ENCODE measurements at places on chromosomes 3 and 15.

GRCh38 chr3:197846491-197846890 lies 55.4 kb downstream of the LRCH3 start:
- DNase-seq: no peak

DNA sequence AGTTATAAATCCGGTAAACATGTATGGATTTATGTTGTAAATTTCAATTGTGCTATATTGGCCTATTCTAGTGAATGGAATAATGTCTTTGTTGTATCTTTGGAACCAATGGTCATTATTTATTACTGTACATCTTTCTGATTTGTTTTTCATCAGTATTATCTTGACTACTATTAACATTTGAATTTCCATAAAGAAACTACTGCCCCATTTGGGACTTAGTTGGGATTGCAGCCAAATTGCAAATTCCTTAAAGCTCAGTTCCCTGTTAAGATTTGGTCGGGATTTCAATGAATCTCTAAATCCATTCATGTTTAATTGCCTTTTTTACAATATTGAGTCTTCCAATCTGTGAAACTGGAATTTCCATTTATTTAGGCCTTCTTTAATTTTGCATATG lies 822.4 kb upstream of the CADM2 start:
- peak; percentile 2 for DNase-seq

- DNase-seq: no peak
Observed at GRCh38 chr15:55853134-55853533, 110.2 kb upstream of the PRTG start.

- DNase-seq: no peak
Observed at GRCh38 chr3:107919239-107919638, 171.6 kb downstream of the CD47 start.

- DNase-seq: no peak
Observed at GRCh38 chr3:115710799-115711198, 87.5 kb downstream of the GAP43 start.

- peak; percentile 76 for DNase-seq
Observed at GRCh38 chr3:9727041-9727595, 4.4 kb upstream of the BRPF1 start.

- no peak for DNase-seq
Observed at GRCh38 chr15:37678124-37678523, 256.3 kb upstream of the TMCO5A start.

DNA sequence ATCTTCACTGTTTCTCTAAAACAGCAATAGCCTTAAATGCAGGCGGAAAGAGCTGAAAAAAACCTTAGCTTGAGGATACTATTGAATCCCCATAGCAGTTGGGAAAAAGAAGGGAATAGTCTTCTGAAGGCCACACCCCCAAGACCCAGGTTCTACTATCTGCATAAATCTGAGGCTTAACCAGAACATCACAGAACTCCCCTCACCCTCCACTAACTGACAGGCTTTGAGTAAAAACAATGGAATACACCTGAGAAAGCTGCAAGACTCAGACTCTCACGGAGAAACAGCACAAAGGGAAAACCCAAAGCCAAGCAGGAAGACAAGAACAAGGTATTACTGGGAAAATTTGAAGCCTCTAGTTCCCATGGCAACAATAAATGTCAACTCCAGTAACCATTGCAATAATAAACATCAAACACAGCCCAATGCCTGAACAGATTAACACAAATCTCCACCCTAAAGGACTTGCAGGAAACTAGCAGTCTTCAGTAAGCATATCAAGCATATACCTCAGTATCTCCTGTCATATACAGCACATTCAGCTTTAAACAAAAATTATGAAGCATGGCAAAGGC lies 56.4 kb downstream of the TMCC1 start:
- peak; percentile 29 for DNase-seq

- no peak for DNase-seq
Observed at GRCh38 chr3:73516631-73517030, 108.1 kb downstream of the PDZRN3 start.

DNA sequence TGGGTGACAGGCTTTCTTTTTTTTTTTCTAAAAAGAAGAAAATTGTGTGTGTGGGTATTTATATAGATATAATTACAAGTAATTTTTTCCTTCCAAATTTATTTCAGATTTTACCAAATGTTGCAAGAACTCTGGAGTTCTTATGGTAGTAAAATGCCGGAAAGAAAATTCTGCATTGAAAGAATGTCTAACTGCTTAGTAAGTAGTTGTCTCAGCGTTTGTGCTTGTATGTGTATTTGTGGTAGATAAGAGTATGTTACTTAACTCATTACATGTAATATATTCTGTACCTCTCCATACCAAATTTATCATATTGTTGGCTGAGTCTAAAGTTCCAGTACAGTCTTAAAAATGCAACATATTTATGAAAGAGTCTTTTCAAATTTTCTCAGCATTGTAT lies 32.3 kb upstream of the ZCWPW2 start:
- no peak for DNase-seq

DNA sequence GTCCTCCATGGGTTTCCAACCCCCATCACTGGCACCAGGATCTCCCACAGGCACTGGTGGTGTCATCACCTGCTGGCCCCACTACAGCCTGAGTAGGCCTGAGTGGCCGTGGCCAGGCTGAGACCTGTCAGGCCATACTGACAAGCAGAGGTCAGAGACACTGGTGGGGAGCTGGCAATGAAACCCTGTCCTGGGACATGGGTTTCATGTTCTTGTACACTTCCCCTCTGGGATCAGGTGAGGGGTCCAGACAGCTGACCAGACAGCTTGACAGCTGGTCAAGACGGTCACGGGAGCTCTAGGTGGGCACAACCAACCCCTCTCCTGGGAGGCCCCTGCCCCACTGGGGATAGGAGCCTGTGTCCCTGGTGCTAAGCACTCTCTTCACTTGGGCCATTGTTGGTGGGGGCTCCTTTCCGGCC lies 13.1 kb downstream of the ZBTB47 start:
- DNase-seq: no peak

DNA sequence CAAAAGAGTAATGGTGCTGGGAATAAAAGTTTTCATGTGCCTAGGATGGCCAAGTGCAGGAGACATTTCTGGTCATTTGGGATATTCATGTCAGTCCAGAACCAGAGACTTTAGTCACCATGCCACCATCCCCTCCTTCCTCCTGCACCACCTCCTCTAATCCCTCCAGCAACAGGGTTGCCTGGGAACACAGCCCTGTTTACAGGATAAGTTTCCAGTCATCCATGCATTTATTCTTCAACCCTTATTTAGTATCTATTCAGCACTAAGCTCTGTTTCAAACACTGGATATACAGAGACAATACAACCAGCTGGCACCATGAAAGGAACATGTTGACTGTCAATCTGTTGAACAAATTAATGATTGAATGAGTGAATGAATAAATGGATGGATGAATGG lies 211.7 kb downstream of the CLSTN2 start:
- no peak for DNase-seq

- DNase-seq: no peak
Observed at GRCh38 chr3:101972430-101973162, 123.3 kb downstream of the NFKBIZ start.

GRCh38 chr3:81268526-81268925 lies 492.9 kb downstream of the GBE1 start:
- no peak for DNase-seq

GRCh38 chr15:99321468-99321867 lies 70.2 kb downstream of the LRRC28 start:
- no peak for DNase-seq

DNA sequence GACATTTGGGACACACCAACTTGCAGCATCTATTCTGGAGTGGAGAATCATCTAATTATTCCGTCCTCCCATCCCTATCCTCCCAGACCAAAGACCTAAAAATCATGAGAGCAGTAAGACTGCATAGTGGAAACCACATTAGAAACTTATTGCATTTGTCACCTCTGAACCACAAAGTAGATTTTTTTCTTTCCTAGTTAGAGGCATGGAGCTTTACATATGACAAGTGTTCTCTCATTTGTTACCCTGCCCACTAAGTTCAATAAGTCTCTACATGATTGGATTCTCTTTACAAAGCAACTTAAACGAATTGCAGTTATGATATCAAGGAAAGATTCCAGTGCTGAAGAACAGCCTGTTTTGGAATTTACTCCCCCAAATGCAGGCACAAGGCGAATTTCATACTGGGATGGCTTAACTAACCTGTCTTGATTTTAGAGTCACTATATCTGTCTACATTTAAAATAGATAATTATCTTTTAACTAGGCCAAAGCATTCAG lies 42.3 kb upstream of the LRRFIP2 start:
- no peak for DNase-seq

DNA sequence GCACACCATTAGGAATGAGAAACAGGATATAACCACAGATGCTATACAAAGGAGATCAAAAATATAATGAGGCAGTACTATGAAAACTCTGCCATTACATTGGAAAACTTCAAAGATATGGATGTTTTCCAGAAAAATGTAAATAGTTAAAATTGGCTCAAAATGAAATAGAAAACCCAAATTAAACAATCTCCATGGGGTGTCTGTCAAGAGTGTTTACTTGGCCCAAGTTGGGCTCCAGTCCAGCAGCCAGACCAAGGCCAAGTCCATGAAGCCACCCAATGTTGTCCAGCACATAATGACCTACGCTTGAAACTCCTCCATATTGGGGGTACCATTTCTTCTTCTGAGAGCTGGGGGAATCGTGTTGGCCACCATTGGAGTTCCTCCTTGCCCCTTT lies 37.1 kb downstream of the CTXND1 start:
- no peak for DNase-seq

DNA sequence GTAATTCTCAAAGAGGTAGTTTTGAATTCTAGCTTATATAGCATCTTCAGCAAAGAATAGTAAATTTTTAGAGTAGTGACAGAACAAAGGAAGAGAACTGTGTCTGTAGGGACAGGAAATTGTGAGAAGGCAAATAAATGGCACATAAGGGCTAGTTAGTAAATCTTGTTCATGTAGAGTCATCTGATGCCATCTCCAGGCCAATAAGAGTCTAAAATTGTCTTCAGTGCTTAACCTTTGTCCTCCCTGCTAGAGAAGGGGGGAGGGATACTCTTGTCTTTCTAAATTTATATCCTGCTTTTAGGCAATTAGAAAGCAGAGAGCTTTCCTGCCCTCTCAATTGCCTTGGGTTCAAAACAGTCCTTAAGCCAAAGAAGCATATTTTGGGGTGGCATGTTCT lies 87.0 kb upstream of the DNAJC19 start:
- DNase-seq: no peak

- DNase-seq: no peak
Observed at GRCh38 chr3:160697637-160698380, 20.8 kb downstream of the ARL14 start.

DNA sequence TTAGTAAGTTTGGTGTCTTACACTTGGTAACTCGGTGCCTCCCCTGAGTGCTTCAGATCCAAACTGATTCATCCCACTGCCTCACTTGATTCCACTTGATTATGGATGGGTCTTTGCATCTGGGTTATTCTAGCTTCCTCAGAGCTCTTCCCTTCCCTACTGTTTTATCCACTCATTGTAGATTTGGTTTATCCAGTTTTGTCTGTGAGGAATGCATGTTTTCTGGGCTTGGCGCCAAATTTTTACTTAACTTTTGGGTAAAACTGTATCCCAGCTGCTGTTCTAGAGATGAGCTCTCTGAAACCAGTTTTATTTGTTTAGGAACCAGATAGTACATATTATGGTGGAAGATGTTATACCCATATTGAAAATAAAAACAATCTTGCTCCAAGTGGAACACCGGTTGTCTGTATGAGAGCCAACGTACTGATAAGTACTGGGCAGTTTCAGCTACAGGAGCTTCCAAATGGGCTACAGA lies 20.9 kb downstream of the RAD54L2 start:
- DNase-seq: no peak

- no peak for DNase-seq
Observed at GRCh38 chr3:169841171-169841570, 28.5 kb upstream of the LRRC34 start.

- no peak for DNase-seq
Observed at GRCh38 chr15:92749946-92750345, 94.4 kb upstream of the FAM174B start.

- no peak for DNase-seq
Observed at GRCh38 chr15:40737048-40737447, 18.0 kb downstream of the RMDN3 start.

- DNase-seq: no peak
Observed at GRCh38 chr15:45731343-45731742, 96.5 kb downstream of the SQOR start.

DNA sequence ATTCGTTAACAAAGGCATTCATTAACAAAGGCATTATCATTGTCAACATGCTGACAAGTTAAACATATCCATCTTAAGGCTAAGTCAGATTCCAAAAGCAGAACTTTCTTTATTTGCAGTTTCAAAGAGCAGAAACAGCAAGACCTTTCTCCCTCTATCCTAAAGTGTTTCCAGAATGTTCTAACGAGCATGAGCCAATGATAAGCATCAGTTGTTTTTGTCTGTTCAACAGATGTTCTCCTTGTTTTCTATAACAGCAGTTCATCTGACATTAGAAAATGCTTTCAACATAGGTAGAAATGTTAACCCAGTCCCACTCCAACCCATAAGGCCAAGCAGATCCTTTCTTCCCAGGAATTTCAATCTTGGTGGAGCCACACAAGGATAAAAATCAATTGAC lies 77.6 kb upstream of the POMGNT2 start:
- DNase-seq: no peak
